Activated CD4-positive, alpha-beta T cell treated with anti-CD3 and anti-CD28 coated beads for 4 hours (primary cell): ENCODE measurements at places on chromosomes 7 and 10.
A peak's percentile ranks its signal among the peaks of the same experiment; 100 is the strongest.

- DNase-seq: peak; percentile 76
Measured at GRCh38 chr10:67788028-67788886, 49.7 kb downstream of the DNAJC12 start.

DNA sequence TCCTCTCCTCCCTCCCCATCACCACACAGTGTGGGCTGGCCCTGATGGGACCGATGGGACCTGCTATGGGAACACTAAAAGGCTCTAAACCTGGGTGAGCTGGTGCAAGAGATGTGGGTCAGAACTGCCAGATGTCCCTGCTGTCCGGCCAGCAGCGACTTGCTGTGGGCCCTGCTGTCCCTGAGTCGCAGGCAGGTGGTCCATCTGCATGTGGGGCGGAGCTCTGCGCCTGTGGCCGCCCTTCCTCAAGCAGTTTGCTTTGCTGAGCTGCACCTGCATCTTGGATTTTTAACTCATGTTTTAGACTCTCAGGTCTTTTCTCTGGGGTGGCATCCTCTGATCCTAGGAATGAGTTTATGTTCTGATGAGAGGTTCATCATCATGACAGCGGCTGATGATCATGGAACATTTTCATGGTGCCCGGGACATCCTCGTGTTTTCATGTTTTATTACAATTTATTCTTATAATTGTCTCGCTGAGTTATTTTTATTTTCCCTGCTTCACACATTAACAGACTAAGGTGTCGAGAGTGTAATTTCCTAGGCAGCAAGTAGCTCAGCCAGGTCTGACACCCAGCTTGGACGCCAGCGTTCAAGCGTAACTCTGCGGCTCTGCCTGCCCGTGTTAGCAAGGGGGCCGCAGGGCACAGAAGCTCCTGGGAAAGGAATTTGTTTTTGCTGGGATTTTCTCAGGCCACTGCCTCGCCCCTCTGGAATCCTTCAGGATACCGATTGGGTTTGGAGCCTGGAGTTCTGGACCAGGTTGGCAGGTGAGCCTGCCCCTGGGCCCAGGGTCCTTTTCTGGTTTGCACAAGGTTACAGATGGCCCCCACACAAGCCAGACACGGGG lies 615.2 kb upstream of the FOXK1 start:
- DNase-seq: no peak

- no peak for DNase-seq
Measured at GRCh38 chr7:156780724-156781455, 112.1 kb downstream of the LMBR1 start.

DNA sequence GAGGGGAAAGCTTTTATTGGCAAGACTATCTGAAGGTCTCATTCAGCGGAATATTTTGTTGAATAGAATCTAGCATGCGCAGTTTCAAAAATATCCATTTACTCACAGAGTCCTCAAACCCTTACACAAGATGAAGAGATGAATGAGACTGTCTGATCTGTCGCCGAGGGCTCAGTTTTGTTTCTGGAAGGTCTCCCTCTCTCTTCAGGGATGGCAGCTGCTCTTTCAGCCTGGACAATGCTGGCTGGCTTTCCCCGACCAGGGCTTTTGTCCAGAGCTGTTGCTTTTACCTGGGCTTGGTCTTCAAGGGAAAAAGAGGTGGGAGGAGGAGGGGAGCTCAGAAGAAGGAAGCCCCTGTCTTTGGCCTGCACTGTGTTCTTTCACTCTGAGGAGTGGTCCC lies 81.9 kb upstream of the BTBD16 start:
- DNase-seq: no peak

GRCh38 chr7:38207843-38208242 lies 29.8 kb downstream of the STARD3NL start:
- no peak for DNase-seq

GRCh38 chr7:311796-312195 lies 21.8 kb downstream of the FOXL3 start:
- no peak for DNase-seq

DNA sequence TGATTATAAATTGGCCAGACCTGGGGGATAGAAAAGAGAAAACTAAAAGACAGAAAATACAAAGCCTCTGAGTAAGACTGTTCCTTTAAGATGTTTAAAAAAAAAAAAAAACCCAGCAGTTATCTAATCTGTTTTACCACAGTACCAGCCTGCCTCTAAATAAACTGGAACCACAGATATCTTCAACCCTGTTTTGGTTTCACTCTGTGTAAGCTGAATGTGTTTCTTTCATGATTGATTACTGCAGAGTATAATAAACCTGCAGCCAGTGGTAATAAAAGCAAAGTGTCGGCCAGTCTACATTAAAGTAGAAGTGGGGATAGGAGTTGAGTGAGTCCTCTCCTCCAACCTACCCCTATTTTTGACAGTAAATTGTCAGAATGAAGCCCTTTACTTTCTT lies 40.6 kb downstream of the MGAM2 start:
- DNase-seq: no peak

DNA sequence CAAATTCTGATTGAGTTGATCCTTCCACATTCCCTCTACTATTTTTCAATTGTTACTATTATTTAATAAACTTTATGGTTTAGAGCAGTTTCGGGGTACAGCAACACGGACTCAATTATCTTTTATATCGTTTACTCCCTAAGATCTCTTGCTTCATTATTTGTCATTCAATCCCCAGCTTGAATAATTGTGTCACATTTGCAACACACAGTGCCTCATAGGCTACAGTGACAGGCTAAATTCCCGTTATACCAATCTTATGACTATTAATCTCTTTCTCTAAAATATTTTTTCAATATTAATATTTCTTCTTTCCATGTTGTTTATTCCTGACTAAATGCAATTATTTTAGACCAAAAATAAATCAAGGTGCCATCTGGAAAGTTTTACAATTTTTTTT lies 4.0 kb upstream of the COL28A1 start:
- DNase-seq: no peak

GRCh38 chr7:18590241-18590640 lies 94.7 kb downstream of the HDAC9 start:
- DNase-seq: no peak

- DNase-seq: no peak
Measured at GRCh38 chr7:41693150-41693997, 9.5 kb downstream of the INHBA start.

- DNase-seq: no peak
Measured at GRCh38 chr7:115356139-115356746, 434.3 kb downstream of the MDFIC start.

- DNase-seq: no peak
Measured at GRCh38 chr10:89662596-89662995, 17.6 kb upstream of the PANK1 start.

DNA sequence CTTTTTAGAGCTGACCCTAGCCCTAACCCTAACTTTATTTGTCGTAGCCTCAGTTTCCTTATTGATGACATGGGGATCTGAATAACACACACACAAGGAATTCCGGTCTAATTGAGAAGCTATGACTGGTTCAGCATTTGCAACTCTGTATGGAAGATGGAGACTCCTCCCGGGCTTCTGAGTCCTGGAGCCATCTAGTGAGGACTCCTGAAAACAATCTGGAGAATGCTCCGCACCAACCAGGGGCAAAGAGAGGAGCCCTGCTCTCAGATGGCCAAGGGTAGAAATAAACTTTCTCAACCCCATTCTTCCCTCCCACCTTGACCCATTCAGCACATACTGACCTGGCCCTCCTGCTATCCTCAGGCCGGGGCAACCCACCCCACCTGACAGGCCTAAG lies 26.4 kb downstream of the MBL2 start:
- no peak for DNase-seq

DNA sequence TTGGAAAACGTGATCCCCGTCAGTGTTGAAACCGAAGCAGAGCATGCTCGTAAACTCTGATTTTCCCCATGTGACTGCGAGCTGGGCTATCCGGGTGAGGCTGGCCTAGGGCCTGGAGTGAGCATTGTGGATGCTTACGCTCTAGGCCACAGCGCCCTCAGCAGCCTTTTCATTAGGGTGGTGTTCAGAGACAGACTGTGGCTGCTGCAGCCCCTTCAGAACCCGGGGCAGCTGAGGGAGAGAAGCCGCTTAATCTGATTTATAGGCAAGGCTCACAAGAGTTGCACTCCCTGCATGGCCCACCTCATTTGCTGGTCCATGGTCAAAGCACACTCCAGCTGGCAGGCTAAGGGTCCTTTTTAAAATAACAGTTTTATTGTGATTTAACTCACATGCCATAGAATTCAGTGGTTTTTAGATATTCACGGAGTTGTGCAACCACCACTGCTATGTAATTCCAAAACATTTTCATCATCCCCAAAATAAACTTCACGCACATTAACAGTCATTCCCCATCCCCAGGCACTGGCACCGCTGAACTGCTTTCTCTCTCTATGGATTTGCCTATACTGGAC lies 72.5 kb downstream of the SYPL1 start:
- DNase-seq: no peak

- no peak for DNase-seq
Measured at GRCh38 chr10:123404357-123404756, 250.2 kb downstream of the BUB3 start.

DNA sequence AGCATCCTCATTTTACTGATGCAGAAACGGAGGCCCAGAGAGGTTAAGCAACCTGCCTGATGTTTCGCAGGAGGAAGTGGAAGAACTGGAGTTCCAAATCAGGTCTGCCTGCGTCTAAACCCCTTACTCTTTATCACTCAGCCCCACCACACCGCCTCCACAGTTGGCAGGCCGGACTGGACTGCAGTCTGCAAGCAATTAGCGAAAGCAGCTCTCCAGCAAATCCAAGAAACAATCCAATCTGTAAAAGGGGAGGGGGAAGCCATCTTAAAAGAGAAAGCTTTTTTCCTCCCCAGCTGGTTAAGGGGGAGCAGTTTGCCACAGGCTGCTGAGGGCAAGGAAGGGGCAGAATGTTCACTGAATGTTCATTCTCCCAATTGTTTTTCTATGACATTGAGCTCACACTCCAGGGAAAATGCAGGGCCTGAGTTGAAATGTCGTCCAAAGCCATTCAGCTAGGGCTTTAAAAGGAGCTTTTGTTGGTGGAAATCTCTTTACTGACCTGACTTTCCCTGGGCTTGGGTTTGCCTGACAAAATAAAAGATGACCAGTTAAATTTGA lies 350.1 kb downstream of the RNLS start:
- no peak for DNase-seq

- DNase-seq: no peak
Measured at GRCh38 chr10:59079386-59080226, 96.8 kb upstream of the PHYHIPL start.

DNA sequence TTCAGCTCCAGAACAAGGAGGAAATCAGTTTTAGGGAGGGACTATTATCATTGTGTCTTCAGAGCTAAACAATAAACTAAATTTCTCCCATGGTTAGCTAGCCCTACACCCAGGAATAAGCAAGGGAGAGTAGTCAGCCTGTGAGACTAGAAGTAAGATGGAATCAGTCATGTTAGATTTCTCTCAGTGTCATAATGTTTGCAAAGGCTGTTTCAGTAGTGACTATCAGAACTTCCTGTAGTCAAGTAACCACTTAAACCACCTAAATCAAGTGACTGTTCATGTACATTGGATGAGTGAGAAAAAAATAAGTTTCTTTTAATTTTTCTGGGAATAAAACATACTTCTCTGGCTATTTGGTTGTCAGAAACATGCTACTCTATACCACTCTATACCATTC lies 121.6 kb downstream of the KCND2 start:
- DNase-seq: no peak

DNA sequence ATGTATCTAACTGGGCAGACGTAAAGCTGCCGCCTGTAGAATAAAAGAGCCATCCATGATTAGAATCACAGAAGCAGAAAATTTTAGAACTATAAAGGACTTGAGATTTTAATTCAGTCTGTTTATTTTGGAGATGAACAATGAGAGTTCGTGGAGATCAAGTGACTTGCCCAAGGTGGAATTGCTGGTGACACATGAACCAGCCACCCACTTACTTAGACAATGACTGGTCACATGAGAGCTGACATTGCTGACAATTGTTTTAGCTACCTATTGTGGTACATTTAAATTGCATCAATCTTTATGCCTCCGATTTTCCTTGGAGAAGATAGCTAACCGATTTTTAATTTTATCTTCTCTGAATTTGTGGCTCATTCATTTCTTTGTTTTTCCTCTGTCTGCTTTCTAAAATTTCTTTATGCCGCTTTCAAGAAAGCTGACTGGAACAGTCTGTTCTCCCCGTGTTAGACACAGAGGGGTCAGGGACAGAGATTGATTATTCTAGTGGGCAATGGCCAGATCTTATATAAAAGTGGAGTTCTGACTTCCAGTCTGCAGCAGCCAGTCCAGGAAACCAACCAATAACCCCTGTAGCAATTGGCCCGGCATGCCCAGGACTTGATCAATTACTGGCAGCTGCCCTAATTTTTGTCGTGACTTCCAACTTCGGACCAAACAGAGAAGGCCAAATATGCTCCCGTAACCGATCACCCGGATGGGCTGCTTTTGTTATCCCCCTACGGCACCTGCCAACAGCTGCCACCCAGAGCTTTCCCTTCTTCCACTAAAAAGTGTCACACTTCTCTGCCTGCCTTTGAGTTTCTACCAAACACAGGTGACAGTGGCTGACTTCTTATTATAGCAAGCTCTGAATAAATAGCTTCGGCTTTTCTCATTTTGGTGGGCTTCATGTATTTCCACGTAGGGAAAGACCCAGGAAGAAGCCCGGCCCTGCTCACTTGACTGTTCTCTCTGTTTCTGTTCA lies 241.6 kb downstream of the CAMK1D start:
- no peak for DNase-seq

DNA sequence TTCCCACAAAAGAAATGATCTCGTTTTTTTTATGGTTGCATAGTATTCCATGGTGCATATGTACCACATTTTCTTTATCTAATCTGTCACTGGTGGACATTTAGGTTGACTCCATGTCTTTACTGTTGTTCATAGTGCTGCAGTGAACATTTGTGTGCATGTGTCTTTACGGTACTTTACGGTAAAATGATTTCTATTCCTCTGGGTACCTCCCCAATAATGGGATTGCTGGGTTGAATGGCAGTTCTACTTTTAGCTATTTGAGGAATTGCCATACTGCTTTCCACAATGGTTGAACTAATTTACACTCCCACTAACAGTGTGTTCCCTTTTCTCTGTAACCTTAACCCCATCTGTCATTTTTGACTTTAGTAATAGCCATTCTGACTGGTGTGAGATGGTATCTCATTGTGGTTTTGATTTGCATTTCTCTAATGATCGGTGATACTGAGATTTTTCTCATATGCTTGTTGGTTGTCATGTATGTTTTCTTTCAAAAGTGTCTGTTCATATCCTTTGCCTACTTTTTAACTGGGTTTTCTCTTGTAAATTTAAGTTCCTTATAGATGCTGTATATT lies 37.2 kb downstream of the MKLN1 start:
- DNase-seq: no peak

DNA sequence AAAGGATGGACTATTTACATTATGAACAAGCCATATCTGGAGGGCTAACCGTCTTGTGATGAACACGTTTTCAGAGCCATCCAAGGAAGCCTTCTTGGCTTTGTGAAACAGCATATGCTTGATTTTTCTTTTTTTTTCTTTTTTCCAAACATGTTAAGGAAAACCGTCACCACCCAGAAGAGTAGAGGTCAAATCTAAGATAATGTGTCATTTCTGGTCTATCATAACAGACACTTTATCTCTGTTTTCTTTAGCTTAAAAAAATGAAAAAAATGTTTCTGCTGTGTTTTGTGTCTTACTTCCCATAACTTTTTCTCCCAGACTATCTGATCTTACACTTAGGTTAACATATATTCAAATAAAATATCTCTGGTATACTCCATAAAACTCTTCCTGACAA lies 76.1 kb upstream of the DGKB start:
- DNase-seq: no peak

- no peak for DNase-seq
Measured at GRCh38 chr10:104899779-104900178, 258.7 kb downstream of the SORCS3 start.
